ENCODE measurements at places on chromosomes 4 and X.

- no peak for DNase-seq
Measured at GRCh38 chr4:183333983-183334382, 11.8 kb upstream of the CLDN24 start.

- no peak for DNase-seq
Measured at GRCh38 chrX:68947882-68948605, 119.2 kb downstream of the EFNB1 start.

DNA sequence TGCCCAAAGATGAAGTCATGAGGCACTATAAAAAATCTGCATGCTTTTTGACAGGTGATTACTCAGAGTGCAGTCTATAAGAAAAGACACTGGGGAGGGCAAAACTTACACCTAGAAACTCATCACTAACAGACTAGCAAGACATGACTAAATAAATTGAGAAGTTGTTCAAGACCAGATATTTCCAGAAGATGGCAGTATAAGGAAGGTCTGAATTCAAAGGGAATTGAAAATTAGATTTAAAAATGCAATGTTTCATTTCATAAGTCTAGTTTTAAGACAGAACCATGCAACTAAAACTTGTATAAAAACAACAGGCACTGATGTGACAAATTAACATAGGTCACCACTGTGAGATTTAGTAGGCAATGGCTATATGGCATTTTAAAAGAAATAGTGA, 232.5 kb upstream of the POF1B start:
- no peak for DNase-seq

GRCh38 chr4:55442541-55442940, 46.8 kb downstream of the TMEM165 start:
- DNase-seq = no peak

DNA sequence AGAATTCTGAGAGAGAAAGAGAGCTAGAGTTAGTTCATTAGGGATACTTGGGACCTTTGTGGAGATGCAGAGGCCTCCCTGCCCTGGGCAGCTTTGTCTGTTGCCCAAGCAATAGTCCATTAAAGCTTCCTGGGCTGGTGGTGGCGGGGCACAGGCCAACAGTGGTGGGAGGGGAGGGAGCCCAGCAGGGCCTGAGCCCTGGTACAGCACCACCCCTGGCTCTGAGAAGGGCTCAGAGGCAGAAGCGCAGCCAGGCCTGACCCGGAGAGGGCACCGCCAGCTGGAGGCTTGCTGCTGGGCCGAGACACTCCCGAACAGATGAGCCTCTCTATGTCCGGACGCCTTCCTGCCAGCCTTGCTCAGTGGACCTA, 65.3 kb downstream of the EFNB1 start:
- no peak for DNase-seq

- no peak for DNase-seq
Measured at GRCh38 chr4:187598196-187598595, 397.4 kb upstream of the ZFP42 start.

DNA sequence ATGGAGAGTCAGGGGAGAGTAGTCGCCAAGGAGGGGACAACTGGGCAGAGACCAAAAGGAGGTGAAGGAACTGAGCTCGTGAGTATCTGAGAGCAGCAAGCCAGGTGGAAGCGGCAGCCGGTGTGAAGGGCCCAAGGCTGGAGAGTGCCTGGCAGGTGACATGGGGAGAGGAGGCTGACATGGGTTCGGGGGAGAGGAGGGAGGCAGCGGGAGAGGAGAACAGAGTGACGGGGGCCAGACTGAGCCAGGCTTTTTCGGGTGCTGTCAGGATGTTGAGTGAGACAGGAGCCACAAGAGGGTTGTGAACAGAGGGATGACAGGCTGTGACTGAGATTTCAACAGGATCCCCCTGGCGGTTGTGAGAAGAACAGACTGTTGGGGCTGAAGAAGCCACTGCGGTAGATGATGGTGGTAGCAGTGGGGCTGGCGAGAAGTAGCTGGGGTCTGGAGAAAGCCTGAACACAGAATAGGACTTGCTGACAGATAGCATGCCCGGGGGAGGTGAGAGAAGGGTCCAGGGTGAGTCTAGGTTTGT, 5.7 kb downstream of the ELK1 start:
- no peak for DNase-seq

GRCh38 chrX:47380268-47380667, 9.9 kb downstream of the ZNF157 start:
- peak; percentile 75 for DNase-seq

DNA sequence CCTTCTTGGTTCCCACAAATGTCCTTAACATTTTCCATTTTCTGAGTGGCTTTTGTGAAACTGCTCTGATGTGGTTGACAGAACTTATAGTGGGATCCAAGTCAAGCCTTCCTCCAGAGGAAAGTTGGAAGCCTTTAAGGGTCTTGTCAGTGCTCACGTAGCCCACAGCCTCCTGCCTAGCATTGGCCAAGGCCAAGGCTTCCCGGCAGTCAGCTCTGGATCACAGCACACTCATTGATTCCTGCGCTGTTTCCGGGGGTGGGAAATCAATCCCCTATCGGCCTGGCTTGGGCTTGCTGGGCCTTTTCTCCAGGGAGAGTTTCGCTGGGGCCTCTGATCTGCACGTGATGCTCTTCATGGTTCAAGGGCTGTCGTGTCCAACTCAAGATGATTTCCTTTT, 76.1 kb downstream of the SLC9A6 start:
- no peak for DNase-seq

- no peak for DNase-seq
Measured at GRCh38 chr4:27272217-27272616, 411.6 kb downstream of the STIM2 start.
